CD4-positive, alpha-beta T cell treated with Interleukin-17A for 1 hour (primary cell): ENCODE measurements at places on chromosomes 3 and 15.
A peak's percentile ranks its signal among the peaks of the same experiment; 100 is the strongest.

GRCh38 chr3:105364128-105364527 lies 2.6 kb upstream of the ALCAM start:
- no peak for DNase-seq

DNA sequence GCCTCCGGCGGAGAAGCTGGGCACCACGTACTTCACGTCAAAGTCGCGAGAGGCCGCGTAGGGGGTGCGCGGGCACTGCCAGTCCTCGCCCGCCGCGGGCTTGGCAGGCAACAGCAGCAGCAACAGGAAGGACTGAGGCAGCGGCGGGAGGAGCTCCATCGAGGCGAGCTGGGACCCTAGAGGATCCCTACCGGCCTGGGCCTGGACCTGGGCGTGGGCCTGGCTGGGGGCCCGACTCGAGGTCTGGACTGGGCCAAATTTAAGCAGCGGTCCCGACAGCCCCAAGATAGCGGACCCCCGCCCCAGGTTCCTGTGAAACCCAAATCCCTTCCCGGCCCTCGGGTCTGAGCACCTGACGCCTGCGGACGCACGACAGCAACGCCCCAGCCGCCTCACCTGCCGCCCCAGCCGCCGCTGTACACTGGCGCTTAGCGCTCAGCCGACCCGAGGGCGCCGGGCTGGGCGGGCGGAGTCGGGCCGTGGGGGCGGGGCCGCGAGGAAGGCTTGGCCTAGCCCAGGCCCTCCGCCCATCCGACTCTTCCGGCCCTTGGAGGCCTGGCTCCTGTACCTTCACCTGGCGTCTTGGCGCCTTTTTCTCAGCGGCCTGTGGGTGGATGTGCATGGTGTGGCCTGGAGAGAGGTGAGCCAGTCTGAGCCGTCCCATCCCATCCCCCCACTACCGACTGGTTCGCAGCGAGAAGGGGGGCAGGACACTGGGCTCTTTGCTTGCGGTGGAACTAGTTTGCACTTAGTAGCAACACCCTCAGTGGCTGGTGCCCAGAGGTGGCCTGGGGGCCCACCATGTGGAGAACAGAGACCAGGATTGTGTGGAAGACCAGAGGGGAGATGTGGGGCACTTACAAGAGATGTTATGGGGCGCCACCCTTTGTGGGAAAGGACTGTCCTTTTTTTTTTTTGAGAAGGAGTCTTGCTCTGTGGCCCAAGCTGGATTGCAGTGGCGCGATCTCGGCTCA lies at the start of gene MST1R:
Gene MST1R, minus strand, starts transcription at position 423 of the 974 bp plus-strand sequence. Its CDS starts 264 bp downstream, at position 159.
- DNase-seq: peak; percentile 85

GRCh38 chr15:40072216-40072990 lies 33.4 kb upstream of the SRP14 start:
- DNase-seq: no peak

GRCh38 chr3:68941055-68941454 lies 8.7 kb upstream of the TAFA4 start:
- no peak for DNase-seq

GRCh38 chr3:186929186-186929585 lies 1.1 kb upstream of the ST6GAL1 start:
- DNase-seq: no peak

- DNase-seq: no peak
Observed at GRCh38 chr3:194508491-194509453, 22.0 kb upstream of the ATP13A3 start.

- no peak for DNase-seq
Observed at GRCh38 chr3:192022412-192022811, 561.4 kb downstream of the PYDC2 start.

DNA sequence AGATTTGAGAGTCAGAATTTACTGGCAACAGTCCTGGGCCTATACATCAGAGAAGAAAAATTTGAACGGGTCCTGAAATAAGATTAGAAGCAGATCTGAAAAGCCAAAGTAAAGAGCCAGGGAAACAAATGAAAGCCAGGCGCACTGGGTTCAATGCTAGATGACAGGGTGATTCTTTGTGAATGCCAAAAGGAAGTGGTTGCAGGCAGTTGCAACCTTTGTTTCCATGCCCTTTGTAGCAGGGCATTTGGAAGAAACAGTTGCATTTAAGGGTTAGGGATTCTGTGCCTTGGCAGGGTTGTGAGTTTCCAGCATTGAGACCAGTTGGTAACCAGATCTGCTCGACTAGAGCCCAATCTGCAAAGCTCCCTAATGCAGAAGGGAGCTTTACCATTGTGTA lies 36.4 kb upstream of the MTHFS start:
- no peak for DNase-seq

- no peak for DNase-seq
Observed at GRCh38 chr3:127064391-127065137, 81.6 kb downstream of the PLXNA1 start.

DNA sequence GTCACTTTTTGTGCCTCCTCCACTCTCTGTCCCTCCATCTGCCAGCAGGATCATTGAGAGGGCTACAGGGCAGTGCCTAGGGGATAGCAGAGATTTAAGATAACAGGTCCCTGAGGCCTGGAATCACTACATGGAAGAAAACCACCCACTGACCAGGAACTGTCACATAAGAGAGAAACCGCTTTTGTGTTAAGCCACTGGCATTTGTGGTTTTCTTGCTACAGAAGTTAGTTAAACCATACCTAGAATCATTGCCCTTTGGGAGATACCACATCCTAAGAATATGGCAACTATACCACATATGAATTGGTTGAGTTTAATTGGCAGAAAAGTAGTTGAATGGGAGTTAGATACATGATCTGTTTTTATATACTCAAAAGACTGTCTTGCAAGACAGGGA lies 112.8 kb upstream of the LPP start:
- no peak for DNase-seq

GRCh38 chr3:171266034-171266739 lies 194.0 kb downstream of the TNIK start:
- DNase-seq: no peak

DNA sequence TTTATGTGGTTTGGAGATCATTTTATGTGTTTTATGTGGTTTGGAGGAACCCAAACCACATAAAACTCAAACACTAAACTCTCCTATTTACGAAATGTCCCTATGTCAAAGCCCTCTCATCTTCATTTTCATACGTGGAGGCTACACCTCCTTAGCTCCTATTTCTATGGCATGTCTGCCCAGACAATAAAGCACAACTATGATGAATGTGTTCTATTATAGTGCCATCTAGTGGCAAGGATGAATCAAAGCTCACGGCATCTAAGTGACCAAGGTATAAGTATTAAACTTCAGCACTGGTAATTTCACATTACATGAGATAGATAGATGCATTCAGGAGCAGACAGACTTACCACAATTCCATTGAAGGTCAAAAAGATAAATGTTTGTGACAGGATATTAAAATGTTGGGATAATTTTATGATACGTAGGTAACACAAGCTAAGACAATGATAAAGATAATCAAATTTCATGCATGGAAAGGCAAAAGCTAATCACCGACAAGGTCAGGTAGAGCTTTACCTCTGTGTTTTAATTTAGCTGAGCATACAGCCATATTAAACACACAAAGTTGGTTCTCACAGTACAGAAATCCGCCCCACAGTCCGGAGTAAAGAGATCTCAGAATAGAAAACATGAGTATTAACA lies 130.6 kb upstream of the FHIT start:
- DNase-seq: peak; percentile 53

DNA sequence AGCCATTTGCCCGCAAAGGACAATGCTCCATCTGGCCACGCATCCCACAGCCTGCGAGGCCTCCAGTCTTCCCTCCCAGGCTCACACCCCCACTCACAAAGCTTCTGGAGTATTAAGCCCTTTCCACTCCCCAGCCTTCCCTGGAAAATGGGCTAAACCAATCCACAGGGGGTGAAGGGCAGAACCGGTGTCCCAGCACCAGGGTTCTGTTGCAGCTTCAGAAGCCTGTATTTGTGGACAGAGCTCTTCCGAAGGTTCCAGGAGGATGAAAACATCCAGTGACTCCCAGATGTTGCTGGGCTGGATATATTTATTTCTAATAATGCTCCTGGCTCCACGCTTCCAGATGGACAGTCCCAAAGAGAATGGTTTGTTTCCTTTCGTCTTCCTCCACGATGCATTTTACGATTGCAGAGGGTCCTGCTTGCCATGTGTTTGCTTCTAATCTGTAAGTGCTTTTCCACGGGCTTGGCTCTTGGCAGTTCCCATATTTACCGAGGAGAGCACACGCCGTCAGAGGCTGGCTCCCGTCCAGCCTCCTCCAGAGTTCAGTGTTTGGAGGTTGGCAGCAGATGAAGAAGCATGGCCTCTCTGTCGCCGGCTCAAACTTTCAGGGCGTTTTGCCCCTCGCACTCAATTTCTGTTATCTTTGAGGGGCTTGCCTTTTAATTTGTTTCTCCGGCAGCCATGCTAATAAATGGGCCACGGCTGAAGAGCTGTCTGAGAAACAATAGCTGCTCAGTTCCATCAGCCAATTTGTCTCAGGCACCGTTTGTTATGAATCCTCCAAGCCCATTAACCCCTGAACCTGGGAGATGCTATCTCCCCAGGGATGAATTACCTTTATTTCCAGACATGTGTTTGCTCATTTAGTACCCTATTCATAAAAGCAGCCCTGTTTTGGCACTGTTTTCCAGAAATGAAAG lies 367.9 kb upstream of the PROK2 start:
- no peak for DNase-seq

- DNase-seq: no peak
Observed at GRCh38 chr3:13824521-13825310, 55.2 kb downstream of the WNT7A start.

DNA sequence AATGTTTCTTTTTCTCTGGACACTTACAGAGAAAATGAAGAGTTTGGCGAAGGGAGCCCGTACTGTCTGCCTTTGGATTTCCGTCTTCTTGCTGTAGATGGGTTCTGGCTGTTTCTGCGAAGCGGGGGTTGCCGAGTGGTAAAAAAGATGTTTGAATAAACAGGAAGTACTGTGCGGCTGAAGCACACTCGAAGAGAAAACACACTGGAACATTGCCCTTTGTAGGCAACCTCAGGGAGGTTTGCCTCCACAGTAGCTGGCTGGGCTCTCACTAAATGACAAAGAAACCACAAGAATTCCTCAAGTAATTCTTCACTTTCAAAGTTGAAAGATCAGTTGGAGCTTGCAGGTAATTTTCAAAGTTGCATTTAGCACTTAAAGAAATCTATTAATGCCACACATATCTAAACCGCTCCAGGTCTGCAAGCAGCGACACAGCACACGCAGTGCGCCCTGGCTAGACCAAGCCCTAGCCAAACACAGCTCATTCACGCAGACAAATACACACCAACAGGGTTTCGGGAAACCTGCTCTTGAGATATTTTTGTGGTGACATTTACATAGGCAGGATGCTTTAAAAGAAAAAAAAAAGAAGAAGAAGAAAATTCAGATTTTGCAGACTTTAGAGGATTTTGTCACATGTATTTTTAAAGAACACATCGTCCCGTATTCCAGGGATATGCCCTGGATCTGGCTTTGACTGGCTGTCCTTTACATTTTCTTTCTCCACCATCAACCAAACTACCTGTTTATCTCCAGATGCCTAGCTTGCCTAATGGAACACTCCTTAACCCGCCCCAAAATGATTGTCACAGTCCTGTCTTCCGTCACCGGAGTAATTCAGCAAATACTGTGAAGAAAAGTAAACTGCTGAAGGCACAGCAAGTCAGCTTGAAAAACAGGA lies 452.8 kb downstream of the FOXP1 start:
- DNase-seq: peak; percentile 82

- no peak for DNase-seq
Observed at GRCh38 chr15:81532001-81532400, 158.0 kb upstream of the TMC3 start.

DNA sequence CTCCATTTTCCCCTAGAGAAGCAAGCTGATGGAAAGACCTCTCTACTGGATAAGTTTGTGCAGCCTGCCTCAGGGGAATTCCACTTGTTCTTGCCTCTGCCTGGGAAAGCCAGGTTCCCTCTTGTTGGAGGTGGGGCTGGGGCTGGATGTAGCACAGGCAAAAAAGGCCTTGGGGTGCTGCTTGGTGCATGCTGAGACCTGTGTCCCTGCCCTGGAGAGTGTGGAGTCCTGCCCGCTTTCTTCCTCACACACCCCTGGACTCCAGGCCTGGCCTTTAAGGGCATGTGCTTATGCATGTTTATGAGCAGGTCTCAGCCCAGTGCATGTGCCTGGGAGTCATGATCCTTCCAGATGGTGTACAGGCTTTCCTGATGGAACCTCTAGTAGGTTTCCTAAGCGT lies 23.5 kb upstream of the JMJD7 start:
- DNase-seq: no peak

- DNase-seq: peak; percentile 54
Observed at GRCh38 chr3:33089515-33089914, 7.4 kb downstream of the GLB1 start.

DNA sequence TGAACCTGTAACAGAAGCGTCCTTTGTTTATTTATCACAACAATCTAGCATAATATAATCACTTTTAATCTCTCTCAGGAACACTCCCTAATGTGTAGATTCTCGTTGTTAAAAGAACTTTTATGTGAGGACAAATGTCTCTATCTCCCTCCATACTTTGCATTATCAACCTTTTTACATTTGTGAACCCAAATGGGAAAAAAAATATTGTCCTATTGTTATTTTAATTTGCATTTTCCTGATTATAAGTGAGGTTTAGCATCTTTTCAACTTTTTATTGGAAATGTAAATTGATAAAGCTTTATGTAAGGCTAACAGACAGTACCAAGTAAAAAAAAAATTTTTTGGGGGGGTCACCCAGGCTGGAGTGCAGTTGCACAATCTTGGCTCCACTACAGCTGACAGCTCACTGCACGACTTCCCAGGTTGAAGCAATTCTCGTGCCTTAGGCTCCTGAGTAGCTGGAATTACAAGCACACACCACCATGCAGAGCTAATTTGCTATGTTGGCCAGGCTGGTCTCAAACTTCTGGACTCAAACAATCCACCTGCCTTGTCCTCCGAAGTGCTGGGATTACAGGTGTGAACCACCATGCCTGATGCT lies 33.0 kb upstream of the DENND4A start:
- DNase-seq: no peak

GRCh38 chr3:166085164-166085856 lies 248.1 kb upstream of the BCHE start:
- DNase-seq: no peak

GRCh38 chr15:91824256-91824655 lies 29.3 kb upstream of the SLCO3A1 start:
- no peak for DNase-seq

- no peak for DNase-seq
Observed at GRCh38 chr15:77025941-77026411, 31.1 kb downstream of the PSTPIP1 start.

DNA sequence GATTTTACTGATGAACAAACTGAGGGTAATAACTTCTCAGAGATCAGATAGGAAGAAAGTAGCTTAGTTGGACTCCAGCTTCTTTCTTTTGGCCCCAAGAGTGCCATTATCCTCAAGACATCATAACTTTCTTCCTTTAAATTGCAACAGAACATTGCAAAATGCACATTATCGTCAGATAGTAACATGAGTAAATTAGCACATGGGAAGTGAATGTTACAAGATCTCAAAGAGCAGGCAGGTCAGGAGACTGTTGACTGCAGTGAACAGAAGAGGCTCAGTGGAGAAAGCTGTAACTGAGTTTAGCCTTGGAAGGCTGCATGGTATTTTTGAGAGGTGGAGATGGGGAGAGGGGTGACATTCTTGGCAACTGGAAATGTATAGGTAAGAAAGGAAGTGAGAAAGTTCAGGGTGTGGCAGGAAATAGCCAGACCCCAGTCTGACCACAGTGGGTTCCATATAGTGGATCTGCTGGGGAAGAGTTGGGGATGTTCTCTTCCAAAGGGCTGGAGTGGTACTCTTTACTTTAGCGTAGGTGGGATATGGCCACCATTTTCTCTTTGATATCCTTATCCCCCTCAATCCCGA lies 307.7 kb downstream of the RPLP1 start:
- DNase-seq: no peak
